ENCODE measurements at places on chromosomes 3 and 15. TPM values are rescaled to one million over a fixed set of nuclear protein-coding genes. Genes with fewer than 3 reads are reported as not detected.

GBE1 gene
- 64.0 TPM for total RNA-seq

DNA sequence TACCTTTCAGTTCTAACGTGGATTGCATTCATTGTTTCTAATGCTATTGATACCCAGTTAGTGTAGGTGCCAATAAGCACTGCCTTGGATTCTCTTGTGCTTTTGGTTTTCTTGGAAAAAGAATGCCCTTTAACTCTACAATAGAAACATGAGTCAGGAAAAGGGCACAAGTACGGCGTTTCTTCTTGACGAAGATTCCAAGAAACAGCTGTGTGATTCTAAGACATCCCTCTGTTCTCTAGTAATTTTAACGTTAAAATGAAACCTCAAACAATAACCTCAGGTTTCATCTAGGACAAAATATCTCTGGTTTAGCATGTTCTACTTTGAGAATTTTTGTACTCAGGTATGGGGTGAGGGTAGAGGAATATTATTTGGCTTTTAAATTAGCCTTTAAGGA, 540.5 kb upstream of the ATP11B start:
- H3K4me1 ChIP-seq, result no peaks in the 10 kb centered on the region
- no peak overlapping the region for H3K4me3 ChIP-seq
- H3K27ac ChIP-seq, result no peak overlapping the region
- no peak for DNase-seq
- H3K27me3 ChIP-seq, result no peaks in the 10 kb centered on the region

- no peaks in the 10 kb centered on the region for H3K36me3 ChIP-seq
- H3K4me3 ChIP-seq, result no peak overlapping the region
- H3K27ac ChIP-seq, result no peak overlapping the region
Observed at GRCh38 chr3:45938043-45938435, 5.2 kb upstream of the CXCR6 start.

DNA sequence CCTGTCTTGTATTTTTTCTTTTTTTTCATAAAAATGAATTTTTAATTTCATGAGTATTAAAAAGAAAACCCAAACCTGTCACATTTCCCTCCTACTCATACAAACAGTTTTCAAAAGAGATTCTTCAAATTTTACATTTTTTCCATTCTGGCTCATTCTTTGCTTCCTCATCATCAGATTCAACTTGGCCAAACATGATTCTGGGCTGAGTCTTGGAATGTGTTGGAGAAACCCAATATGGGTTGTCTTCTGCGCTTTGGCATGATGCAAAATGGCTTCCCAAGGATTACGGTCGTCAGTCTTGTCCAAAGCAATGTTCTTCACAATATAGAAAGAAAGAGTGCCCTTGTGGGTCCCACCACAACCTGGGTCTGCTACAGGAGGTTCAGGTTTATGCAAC, 12.4 kb upstream of the TM4SF4 start:
- no peaks in the 10 kb centered on the region for H3K27me3 ChIP-seq
- H3K27ac ChIP-seq, result no peak overlapping the region
- H3K4me3 ChIP-seq, result no peak overlapping the region

GOLGA8M gene
- total RNA-seq, result 10.7 TPM

TRANK1 gene
- 47.1 TPM for total RNA-seq

PRICKLE2 gene
- total RNA-seq, result 22.0 TPM

DNA sequence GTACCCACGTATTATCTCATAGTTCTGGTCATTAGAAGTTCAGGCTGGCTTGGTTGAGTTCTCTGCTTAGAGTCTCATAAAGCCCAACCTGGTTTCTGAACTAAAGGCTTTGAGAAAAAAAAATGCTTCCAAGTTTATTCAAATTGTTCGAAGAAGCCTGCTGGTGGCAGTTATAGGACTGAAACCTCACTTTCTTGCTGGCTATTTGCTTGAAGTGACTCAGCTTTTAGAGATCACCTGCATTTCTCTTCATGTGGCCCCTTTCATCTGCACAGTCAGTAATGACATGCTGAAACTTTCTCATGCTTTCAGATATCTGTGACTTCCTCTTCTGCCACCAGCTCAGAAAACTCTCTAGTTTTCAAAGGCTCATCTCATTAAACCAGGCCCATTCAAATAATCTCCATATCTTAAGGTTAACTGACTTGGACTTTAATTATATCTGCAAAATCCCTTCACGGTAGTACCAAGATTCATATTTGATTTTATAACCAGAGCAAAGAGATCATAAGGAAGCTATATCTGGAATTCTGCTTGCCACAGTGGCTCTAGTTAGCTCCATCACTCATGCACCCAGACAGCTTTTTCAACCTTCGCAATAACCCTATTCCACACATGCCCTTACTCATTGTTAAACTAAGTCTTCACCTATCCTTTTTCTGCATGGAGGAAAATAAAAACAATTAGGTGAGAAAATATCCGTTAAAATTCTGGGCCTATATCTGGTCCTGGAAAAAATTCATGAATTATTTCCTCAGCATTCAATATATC, 433.8 kb upstream of the CBLB start:
- H3K36me3 ChIP-seq, result no peaks in the 10 kb centered on the region
- no peaks in the 10 kb centered on the region for H3K27me3 ChIP-seq
- no peak for DNase-seq
- no peak overlapping the region for H3K4me3 ChIP-seq
- no peaks in the 10 kb centered on the region for H3K4me1 ChIP-seq
- no peak overlapping the region for H3K27ac ChIP-seq

- H3K36me3 ChIP-seq, result no peaks in the 10 kb centered on the region
- no peak for DNase-seq
Observed at GRCh38 chr3:61237858-61238257, 13.4 kb downstream of the FHIT start.

DNA sequence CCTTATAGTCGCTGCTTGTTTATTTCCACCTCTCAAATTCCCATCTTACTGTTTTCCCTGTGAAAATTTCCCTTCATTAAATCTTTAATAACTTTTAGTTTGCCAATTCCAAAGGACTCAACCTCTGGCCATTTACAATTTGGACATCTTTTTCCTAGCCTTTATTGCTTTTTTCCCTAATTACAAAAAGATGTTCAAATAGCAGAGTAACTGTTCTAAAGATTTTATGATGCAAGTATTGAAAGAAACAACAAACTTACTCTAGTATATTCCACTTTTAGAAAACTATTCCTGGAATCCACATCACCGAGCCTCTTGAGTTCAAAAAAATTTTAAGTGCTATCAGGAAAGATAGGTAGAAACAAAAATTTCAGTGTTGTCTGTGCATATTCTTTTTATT, 174.1 kb upstream of the UBE2E2 start:
- no peak overlapping the region for H3K27ac ChIP-seq
- no peaks in the 10 kb centered on the region for H3K4me1 ChIP-seq
- no peaks in the 10 kb centered on the region for H3K36me3 ChIP-seq
- no peak for DNase-seq

Data from aorta (tissue), 5 donors.